NCI-H460 (cell line): ENCODE measurements at places on chromosomes 7 and 10. TPM values are rescaled to one million over a fixed set of nuclear protein-coding genes. Genes with fewer than 3 reads are reported as not detected.

DNA sequence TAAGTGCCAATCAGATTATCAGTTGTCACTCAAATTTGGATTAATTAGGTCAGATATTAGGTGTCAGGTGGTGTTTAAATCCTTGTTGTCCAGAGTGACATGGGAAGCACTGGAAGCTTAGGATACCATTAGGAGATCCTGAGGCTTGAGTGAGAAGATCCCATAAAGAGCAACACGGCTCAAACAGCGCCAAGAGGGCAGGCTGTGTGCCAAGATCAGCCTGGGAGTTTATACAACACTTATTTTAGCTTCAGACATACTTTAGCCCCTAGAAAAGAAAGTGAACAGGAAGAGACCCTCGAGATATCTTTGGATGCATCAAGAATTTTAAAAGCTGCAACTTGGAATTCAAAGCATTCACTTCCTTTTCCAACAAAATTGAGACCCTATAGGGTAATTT, 14.2 kb upstream of the ACTA2 start:
- DNase-seq = no peak

- DNase-seq = no peak
Measured at GRCh38 chr10:127080317-127080716, 116.1 kb downstream of the INSYN2A start.

DNA sequence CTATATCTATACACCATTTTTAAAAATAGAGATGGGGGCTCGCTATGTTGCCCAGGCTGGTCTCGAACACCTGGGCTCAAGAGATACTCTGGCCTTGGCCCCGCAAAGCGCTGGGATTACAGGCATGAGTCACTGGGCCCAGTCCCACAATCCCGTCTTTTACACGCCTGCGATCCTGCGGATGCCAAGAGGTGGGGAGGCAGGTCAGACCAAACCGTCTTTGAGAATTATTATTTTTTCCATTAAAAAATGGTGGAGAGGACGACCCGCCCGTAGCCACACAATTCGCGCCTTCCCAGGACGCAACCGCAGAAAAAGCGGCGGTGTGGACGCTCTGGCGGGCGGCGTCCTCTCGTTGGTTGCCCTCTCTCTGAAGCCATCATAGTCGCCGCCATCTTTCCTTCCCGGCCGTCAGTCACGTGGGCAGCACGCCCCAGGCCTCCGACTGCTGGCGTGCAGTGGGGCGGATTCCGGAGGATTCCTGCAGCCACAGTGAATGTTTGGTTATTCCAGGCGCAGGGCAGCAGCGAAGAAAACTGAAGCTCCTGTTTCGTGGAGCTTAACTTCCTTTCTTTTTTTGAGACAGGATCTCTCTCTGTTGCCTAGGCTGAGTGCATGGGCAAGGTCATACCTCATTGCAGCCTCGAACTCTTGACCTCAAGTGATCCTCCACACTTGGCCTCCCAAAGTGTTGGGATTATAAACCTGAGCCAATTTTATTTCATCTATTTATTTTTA, 9.9 kb upstream of the EPHB4 start:
- DNase-seq = peak; percentile 79

- no peak for DNase-seq
Measured at GRCh38 chr7:126185959-126186580, 1066.7 kb downstream of the GRM8 start.

DNA sequence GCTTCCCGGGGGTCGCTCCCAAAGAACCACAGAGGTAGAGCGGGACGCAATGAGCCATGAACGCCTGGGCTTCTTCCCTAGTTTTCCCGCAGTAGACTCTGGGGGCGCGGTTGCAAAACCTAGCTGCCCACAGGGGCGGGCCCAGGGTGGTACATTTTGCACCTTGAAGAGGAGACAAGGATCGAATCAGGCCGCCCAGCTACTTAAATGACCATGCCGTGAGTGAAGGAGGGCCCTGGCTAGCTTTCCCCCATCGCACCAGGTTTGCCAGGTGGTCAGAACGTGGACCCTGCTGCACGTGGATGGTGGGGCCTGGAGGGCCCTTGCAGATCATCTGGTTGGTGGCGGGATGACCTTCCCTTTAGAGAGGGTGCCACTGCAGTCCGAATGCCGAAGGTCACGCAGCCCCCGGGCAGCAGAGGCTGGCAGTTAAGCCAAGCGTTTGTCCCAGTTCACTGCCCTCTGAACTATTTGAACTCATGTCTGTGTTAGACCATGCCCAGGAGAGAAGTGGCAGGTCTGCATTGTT, 604 bp upstream of the SHTN1 start:
- DNase-seq = peak; percentile 27

DNA sequence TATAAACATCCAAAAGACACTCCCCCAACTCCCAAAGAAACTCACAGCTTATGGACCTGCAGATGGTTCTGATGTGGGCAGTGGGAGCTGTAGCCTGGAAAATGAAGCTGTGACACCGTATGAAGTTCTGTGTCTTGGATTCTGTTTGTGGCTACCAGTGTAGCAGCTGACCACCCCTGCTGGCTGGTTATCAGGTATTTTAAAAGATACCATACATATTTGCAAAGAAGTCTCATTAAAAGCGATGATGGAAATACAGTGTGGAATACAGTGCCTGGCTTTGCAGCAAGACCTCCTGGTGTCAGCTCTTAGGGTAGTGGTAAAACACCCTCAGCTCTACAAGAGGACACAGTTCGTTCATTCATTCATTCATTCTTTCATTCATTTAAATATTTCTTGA, 194.3 kb upstream of the PRKCQ start:
- DNase-seq = no peak

- no peak for DNase-seq
Measured at GRCh38 chr10:112716076-112716475, 234.0 kb upstream of the TCF7L2 start.

DNA sequence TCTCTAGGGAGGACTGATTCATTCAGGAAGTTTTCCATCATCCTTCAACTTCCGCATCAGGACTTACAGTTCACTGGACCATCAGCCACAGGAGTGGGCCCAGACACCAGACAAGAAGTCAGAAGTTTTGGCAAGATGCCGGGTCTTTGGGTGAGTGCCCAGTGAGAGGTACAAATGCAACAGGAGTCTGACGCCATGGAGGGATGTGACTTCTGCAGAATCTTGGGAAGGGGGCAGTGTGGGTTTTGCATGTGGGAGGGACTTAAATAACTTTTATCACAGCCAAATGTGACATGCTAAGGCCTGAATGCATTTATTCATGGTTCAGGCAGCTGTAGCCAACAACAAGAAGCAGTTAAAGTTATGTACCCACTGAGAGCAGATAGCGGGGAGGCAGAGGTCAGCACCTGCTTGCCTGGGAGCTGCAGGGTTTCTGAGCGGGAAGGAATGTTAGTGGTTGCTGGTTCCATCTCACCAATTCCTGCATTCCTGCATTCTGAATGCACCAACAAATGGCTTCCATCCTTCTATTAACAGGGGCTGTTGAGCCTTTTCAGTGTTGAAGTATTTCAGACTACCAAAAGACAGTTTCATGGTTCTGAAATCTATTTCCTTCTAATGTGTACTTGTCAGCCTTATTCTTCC, 375.2 kb downstream of the PAXIP1 start:
- DNase-seq = no peak

DNA sequence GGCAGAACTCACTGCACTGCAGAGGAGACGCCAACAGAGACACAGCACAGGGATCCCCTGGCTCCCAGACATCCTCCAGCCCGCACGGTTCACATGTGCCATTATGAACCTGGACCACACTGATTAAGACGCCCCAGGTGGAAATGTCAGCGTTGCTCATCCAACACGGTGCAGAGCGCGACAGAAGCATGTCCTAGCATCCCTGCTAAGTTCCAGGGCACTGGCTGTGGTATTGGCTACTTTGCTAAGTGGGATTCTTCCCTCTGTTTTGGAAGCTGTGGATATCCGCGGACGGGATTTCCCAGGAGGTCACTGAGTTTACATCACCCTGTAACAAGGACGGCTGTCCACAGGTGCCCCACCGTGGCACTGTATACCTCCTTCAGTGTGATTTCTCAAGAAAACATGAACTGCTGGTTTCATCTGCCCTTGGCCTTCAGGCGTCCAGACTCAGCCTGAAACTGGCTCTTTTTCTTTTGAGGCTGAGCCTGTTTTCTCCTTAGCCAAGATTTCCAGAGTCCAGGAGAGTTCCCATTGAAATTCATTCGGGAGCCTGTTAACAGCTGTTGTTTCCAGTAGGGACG, 324.0 kb downstream of the WDR37 start:
- no peak for DNase-seq

GRCh38 chr7:138750901-138751464, 46.8 kb upstream of the TMEM213 start:
- no peak for DNase-seq

DNA sequence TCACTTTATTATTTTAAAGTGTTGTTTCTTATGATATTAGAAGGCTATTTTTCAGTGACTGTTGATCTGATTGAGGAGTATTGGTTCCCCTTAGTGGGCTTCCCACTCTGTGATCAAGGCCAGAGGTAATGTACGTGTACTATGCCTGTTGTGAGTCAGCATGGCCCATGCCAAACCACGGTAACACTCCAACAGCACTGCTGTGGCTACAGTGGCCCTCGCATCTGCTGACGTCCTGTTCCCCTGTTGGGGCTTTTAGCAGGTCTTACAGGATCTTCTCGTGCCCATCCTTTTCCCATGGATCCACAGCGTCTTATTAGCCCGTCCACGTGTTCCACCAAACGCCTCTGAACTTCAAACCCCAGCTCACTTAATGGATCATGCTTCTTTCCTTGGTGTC, 964.6 kb upstream of the CELF2 start:
- no peak for DNase-seq

GRCh38 chr7:113550966-113551365, 367.8 kb downstream of the PPP1R3A start:
- DNase-seq = no peak

- no peak for DNase-seq
Measured at GRCh38 chr7:32941181-32941580, 16.1 kb upstream of the FKBP9 start.

GRCh38 chr7:2086229-2086628, 146.5 kb downstream of the MAD1L1 start:
- DNase-seq = no peak

DNA sequence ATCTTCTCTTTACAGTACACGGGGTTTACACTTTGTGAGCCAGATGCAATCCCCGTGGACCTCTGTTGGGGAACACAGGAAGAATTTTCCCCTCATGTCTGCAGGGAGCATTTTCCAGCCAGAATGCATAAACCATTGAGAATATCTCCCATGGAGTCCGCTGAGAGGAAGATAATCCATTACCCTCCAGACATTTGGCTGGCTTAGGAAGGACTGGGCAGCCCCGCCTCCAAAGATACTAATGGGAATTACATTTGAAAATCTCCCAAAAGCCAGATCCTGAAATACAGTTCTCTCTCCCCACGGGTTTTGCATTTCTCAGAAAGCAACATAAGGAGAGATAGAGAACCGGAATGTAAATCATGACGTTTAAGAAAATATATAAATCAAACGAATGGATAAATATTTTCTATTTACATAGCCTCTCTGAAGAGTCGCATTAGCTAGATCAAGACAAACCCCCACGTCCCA, 53.5 kb downstream of the TRIL start:
- DNase-seq = no peak

GRCh38 chr7:34236057-34236456, 330.7 kb downstream of the BMPER start:
- no peak for DNase-seq

DNA sequence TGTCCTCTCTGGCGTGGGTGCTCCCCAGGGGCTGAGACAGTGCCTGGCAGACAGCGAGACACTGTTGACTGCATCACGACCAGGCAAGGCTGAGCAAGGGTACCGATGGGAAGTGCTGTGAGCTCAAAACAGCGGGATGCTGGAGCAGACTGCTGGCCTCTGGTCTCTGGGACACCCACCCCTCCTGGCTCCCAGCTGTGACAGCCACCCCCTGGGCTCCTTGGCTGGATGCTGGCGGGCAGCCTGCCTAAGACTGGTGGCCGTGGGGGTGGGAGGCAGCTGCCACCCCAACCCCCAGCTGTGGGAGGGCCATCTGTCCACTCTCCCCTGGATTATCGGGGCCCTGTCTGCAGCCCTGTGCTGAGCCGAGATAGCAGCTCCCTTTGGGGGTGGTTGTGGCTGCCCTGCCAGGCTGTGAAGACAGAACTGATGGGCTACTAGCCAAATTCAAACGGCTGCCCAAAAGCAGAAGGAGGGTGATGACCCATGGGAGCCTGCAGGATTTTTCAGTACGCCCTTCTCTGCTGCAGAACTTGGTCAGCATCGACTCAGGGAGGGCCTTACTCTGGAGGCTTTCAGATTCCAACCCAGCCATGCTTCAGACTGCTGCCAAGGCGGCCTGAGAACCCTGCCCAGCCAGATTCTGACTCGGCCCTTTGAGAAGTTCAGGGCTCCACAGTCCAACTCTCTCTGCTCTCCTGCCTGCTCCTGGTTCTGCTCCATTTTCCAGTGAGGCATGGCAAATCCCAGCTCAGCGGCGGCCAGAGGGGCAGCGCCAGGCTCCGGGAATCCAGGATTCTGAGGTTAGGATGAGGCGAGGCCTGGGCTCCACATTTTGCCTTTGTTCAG, 125.3 kb downstream of the NEURL1 start:
- no peak for DNase-seq

- no peak for DNase-seq
Measured at GRCh38 chr7:139521439-139521838, 2.0 kb upstream of the CLEC2L start.

DNA sequence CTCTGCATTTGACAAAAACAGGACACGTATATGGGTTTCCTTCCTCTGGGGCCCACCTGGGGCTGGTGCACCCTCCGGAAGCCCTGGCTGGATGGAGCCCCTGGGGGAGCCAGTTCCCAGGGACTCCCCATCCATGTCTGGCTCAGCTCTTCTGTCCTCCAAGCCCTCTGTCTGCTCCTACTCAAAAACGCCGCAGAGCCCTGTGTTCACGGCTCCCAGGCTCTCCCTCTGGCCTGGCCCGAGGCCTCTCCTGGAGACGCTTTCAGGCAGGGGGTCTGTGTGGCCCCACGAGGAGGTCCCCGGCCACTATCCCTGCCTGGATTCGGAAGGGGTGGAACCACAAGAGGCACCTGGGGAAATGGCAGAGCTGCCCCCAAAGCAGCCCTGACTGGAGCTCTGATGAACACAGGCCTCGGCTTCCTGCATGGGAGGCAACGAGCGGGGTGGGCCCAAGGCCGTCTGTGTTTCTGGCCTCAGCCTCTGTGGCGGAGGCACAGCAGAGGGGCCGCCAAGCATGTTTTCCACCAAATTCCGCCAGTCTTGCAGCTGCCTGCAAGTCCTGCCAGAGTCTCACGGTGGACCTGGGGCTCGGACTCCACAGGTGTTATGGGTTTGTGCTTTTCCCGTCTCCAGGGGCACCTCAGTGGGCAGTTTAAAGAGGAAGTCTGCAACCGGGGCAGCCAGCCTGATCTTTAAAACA, 22.6 kb upstream of the INPP5A start:
- DNase-seq = no peak

The LEP gene
- total RNA-seq = not detected in 2 replicates

The HOXA13 gene
- total RNA-seq = 1.9 and 2.7 TPM in 2 replicates

The LBX1 gene
- total RNA-seq = 0.10 and 0.12 TPM in 2 replicates

The TSPAN13 gene
- total RNA-seq = 31.4 and 37.3 TPM in 2 replicates

The PIK3AP1 gene
- total RNA-seq = 0.47 and 1.3 TPM in 2 replicates

The CLDN4 gene
- total RNA-seq = 24.9 and 25.3 TPM in 2 replicates

The JMJD1C gene
- total RNA-seq = 65.5 and 66.0 TPM in 2 replicates

The ADRB1 gene
- 2.4 and 2.6 TPM in 2 replicates for total RNA-seq

The PAPOLB gene
- total RNA-seq = 0.20 and 0.30 TPM in 2 replicates

The SPDYE2B gene
- not detected in 2 replicates for total RNA-seq

The TMEM176B gene
- not detected in 2 replicates for total RNA-seq

The PRSS1 gene
- not detected in 2 replicates for total RNA-seq
